H54 (cell line): ENCODE measurements at places on chromosomes 2 and 18.

DNA sequence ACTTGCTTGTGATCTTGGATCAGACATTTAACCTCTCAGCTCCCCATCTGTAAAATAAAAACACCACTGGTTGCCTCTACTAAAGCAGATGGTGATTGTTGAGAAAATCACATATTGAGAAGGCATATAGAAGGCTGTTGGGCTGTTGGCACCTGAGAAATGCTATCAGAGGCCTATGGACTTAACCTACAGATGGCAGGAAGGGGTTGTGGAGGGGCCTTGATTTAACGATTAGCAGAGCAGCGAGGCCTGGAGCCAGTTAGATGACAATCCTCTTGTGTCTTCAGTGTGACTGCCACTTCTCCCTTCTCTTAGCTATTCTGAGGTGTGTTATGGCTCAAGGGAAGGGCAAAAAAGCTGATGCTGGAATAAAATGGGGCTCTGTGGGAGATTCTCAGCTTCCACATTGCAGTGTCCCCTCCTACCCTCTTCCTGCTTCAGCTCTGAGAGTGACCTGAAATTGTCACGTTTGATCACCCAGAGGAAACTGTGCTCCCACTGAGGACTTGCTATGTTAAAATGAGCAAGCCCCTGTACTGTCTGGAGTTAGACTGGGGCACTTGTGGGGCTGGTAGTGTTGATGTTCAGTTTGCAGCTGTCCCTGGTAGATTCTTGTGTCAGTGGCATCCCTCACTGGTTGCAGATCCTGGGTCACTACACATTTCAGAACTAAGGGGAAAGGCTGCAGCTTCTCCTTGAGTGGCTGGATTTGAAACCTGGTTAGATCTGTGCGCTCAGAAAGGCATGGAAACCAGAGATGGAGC is 31.5 kb downstream of the CXCR4 start:
- no peak for DNase-seq

GRCh38 chr18:22912835-22913234 is 20.3 kb upstream of the RBBP8 start:
- DNase-seq, result no peak

- DNase-seq, result no peak
These were observed 324.9 kb upstream of the TCF4 start for GRCh38 chr18:55912919-55913318.

- no peak for DNase-seq
These were observed 4.4 kb downstream of the FBXO41 start for GRCh38 chr2:73279852-73280251.

DNA sequence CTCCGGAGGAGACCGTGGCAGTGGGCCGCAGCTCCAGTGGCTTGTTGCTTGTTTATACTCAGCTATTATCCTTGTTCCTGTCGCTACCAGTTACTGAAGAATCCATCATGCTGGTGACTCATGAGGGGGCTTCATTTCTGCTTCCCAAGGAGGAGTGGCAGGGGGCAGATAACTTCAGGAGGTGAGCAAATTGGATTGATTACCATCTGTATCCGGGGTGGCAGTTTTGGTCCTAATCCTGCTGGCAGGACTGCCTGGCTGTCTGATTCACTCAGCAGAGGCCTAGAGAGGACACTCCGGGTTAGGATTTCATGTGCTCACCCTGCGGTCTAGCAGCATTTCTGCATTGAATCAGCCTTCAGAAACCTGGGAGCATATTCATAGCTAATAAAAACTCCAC is 230.0 kb downstream of the ACTR3 start:
- no peak for DNase-seq

DNA sequence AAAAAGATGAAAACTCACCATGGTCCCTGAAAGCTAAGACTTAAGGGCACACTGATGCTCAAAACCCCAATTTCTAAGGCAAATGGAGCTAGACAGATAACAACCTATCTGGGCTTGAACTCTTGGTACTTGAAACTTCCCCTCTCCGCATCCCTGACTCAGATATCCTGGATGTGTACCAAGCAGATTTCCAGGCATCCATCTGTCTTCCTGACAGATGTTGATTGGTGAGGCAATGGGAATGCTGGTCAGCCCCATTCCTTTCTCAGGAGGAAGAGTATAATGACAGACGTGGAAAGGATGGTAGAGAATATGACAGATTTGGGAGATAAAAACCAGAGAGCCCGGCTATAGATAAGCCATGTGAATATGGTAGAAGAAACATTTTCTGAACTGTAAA is 69.2 kb downstream of the ADD2 start:
- DNase-seq, result no peak

- DNase-seq, result no peak
These were observed 226.0 kb downstream of the TFCP2L1 start for GRCh38 chr2:121058852-121059558.
